ENCODE measurements at places on chromosomes 12 and 14. TPM values are rescaled to one million over a fixed set of nuclear protein-coding genes. Genes with fewer than 3 reads are reported as not detected.

Gene GDF3
- polyA plus RNA-seq: 3.1 TPM

Gene KRT6C
- not detected for polyA plus RNA-seq

Gene NELL2
- polyA plus RNA-seq: 0.11 TPM

Gene HOXC10
- polyA plus RNA-seq: 0.18 TPM

Gene PLEKHG7
- not detected for polyA plus RNA-seq

Gene GALNT6
- polyA plus RNA-seq: 18.7 TPM

Gene COCH
- 0.60 TPM for polyA plus RNA-seq

Gene SHMT2
- polyA plus RNA-seq: 243 TPM

Gene BEGAIN
- polyA plus RNA-seq: not detected

Gene GALNT8
- 0.03 TPM for polyA plus RNA-seq

Gene SERPINA1
- polyA plus RNA-seq: not detected

Gene CD163
- not detected for polyA plus RNA-seq

Gene FZD10
- not detected for polyA plus RNA-seq

Gene IRAK3
- 2.3 TPM for polyA plus RNA-seq

Gene ADSS1
- 1.9 TPM for polyA plus RNA-seq

Gene LUM
- 0.05 TPM for polyA plus RNA-seq

Gene HECTD4
- polyA plus RNA-seq: 9.7 TPM

Gene CACNA1C
- not detected for polyA plus RNA-seq

Gene ACRBP
- 5.7 TPM for polyA plus RNA-seq

Gene GOLT1B
- 44.4 TPM for polyA plus RNA-seq

Gene DUSP16
- polyA plus RNA-seq: 7.0 TPM

Gene SLCO1B1
- polyA plus RNA-seq: not detected

Gene MGST1
- 131 TPM for polyA plus RNA-seq

Gene TMED10
- 320 TPM for polyA plus RNA-seq

Gene IL23A
- polyA plus RNA-seq: not detected

Gene PTGDR
- polyA plus RNA-seq: not detected

Gene AJUBA
- 50.0 TPM for polyA plus RNA-seq

Gene EMP1
- polyA plus RNA-seq: 265 TPM

Gene TAS2R8
- polyA plus RNA-seq: not detected

Gene LETMD1
- 43.4 TPM for polyA plus RNA-seq

Gene SLC48A1
- polyA plus RNA-seq: 17.3 TPM

Gene IL26
- polyA plus RNA-seq: not detected

Gene HVCN1
- 6.3 TPM for polyA plus RNA-seq

Gene GOLGA3
- polyA plus RNA-seq: 18.4 TPM
